Activated T-helper 2 cell treated with anti-CD3 and anti-CD28 coated beads, Interferon-gamma antibody, Interleukin-2, Interleukin-4, amounts not matched to agents 10 μg/mL and 5 μg/mL and 100 μg/mL, durations not matched to agents 14 hours and 24 hours and 36 hours (primary cell): ENCODE measurements at places on chromosomes 1 and 21.

DNA sequence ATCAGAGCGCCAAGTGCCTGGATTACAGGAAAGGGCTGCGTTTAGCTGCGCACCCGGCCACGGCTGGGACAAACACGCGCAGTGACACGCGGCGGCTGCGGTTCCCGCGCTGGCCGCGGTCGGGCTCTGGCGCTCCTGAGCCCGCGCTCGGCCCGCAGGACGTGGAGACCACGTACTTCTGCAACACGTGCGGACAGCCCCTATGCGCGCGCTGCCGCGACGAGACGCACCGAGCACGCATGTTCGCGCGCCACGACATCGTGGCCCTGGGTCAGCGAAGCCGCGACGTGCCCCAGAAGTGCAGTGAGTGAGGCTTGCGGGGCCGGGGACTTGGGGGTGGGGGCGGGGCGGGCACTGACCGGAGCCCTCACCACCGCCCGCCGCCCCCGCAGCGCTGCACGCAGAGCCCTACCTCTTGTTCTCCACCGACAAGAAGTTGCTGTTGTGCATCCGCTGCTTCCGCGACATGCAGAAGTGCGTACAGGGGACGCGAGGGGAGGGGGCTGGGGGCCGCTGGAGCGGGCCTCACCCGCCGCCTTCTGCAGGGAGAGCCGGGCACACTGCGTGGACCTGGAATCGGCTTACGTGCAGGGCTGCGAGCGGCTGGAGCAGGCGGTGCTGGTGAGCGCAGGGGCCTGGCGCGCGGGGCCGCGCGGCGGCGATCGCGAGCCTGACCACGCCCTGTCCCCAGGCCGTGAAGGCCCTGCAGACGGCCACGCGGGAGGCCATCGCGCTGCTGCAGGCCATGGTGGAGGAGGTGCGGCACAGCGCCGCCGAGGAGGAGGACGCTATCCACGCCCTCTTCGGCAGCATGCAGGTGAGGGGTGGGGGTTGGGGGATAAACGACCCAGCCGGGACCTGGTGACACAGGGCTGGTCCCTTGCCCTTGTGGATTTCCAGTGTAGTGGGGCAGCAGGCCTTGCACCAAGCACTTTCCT, 3.1 kb downstream of the RNF207 start:
- peak overlapping the region; percentile 26 for H3K4me3 ChIP-seq
- DNase-seq: no peak
- H3K4me1 ChIP-seq: peaks cover 11% of the 10 kb centered on the region
- H3K27ac ChIP-seq: no peak overlapping the region

DNA sequence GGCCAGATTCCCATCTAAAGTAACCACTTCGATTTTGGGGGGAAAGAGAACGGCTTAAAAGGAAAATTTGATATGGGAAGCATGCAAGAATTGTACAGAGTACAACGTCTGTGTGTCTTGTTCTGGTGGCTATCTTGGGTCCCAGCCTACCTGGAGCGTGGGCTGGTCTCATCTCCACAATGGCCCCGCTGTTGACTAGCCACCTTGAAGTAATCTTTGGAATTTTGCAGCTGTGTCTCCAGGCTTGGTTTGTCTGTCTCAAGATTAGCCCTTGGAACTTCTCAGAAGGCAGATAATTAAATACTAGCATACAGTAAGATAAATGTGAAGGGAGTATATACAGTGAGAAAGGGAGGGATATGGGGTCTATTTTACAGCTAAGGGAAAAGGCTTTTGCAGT, 1.3 kb upstream of the CC2D1B start:
- peaks cover 31% of the 10 kb centered on the region for H3K4me1 ChIP-seq
- H3K27ac ChIP-seq: no peak overlapping the region
- no peak for DNase-seq
- H3K4me3 ChIP-seq: peak overlapping the region; percentile 41

- H3K27ac ChIP-seq: no peak overlapping the region
- no peak overlapping the region for H3K4me3 ChIP-seq
- DNase-seq: no peak
- H3K4me1 ChIP-seq: no peaks in the 10 kb centered on the region
Measured at GRCh38 chr1:153431928-153432327, 15.6 kb downstream of the S100A7A start.

GRCh38 chr1:2299131-2299627, 71.1 kb downstream of the SKI start:
- DNase-seq: no peak
- peak overlapping the region; percentile 93 for H3K27ac ChIP-seq
- peaks cover 46% of the 10 kb centered on the region for H3K4me1 ChIP-seq
- no peaks in the 10 kb centered on the region for H3K27me3 ChIP-seq

- no peak overlapping the region for H3K27ac ChIP-seq
- DNase-seq: no peak
- no peaks in the 10 kb centered on the region for H3K36me3 ChIP-seq
- peaks cover 32% of the 10 kb centered on the region for H3K27me3 ChIP-seq
Measured at GRCh38 chr1:53568540-53568939, 109.3 kb downstream of the DMRTB1 start.

GRCh38 chr1:236301958-236302335, 20.2 kb upstream of the ERO1B start:
- no peak overlapping the region for H3K27ac ChIP-seq
- H3K27me3 ChIP-seq: peaks cover 6% of the 10 kb centered on the region
- DNase-seq: no peak
- no peak overlapping the region for H3K4me3 ChIP-seq
- peaks cover 2% of the 10 kb centered on the region for H3K4me1 ChIP-seq

- no peak overlapping the region for H3K4me3 ChIP-seq
- no peaks in the 10 kb centered on the region for H3K4me1 ChIP-seq
- H3K27ac ChIP-seq: no peak overlapping the region
- peaks cover 14% of the 10 kb centered on the region for H3K27me3 ChIP-seq
- no peak for DNase-seq
Measured at GRCh38 chr1:220696863-220697231, 6.7 kb downstream of the C1orf115 start.

GRCh38 chr1:48333316-48333715, 110.8 kb downstream of the SLC5A9 start:
- H3K36me3 ChIP-seq: no peaks in the 10 kb centered on the region
- no peak for DNase-seq
- no peaks in the 10 kb centered on the region for H3K4me1 ChIP-seq
- H3K4me3 ChIP-seq: no peak overlapping the region
- no peak overlapping the region for H3K27ac ChIP-seq
- H3K27me3 ChIP-seq: no peaks in the 10 kb centered on the region

- peaks cover 45% of the 10 kb centered on the region for H3K4me1 ChIP-seq
- H3K36me3 ChIP-seq: no peaks in the 10 kb centered on the region
- no peak for DNase-seq
- H3K4me3 ChIP-seq: peak overlapping the region; percentile 49
Measured at GRCh38 chr1:156097499-156098178, 15.4 kb upstream of the MEX3A start.

GRCh38 chr1:153610334-153610733, 2.6 kb downstream of the S100A16 start:
- H3K4me3 ChIP-seq: no peak overlapping the region
- no peak overlapping the region for H3K27ac ChIP-seq
- H3K4me1 ChIP-seq: no peaks in the 10 kb centered on the region
- no peaks in the 10 kb centered on the region for H3K36me3 ChIP-seq
- H3K27me3 ChIP-seq: no peaks in the 10 kb centered on the region

DNA sequence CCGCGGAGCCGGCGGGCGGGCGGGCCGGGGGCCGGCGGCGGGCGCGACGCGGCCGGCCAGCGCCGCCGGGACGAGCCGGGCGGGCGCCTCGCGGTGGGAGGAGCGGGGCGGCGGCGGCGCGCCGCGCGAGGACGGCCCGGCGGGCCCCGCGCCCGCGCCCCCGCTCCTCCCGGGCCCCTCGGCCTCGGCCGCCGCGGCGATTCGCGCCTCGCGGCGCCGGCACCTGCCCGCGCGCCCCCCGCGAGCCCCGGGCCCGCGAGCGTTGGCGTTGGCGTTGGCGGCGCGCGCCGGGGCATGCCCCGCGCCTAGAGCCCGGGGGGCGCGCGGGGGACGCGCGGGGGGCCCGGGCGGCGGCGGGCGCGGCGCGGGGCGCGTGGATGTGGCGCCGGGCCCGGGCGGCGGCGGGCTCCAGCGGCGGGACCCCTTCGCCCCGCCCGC, at the start of gene SKI:
TSS of gene SKI (plus strand) at position 163 of the 438 bp plus-strand sequence. CDS start 448 bp downstream, outside the sequence.
- peaks cover 21% of the 10 kb centered on the region for H3K4me1 ChIP-seq
- peaks cover 28% of the 10 kb centered on the region for H3K36me3 ChIP-seq
- peak within 1 kb of the TSS; percentile 85 for H3K27ac ChIP-seq
- H3K27me3 ChIP-seq: peaks cover 2% of the 10 kb centered on the region
